ENCODE measurements at places on chromosomes 2 and 18.

GRCh38 chr2:214293593-214293992 lies 117.3 kb upstream of the VWC2L start:
- DNase-seq = no peak

DNA sequence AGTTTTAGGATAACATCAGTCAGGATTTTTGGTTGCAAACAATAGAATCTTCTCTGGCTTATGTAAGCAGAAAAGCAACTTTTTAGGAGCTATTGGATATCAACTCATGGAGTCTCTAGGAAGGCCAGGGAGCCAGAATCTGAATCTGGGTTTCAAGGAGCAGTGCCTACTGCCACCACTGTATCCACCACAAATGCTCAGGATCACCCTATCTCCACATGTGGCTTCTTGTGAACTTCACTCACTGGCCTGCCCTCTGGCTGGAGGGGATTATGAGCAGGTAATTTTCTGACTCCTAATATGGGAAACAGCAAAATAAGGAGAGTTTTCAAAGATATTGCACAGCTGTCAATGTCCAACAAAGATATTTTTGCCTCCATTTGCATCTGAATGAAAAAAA lies 142.9 kb downstream of the PKP4 start:
- no peak for DNase-seq

GRCh38 chr18:74446631-74447403 lies 10.3 kb downstream of the DIPK1C start:
- DNase-seq = no peak

DNA sequence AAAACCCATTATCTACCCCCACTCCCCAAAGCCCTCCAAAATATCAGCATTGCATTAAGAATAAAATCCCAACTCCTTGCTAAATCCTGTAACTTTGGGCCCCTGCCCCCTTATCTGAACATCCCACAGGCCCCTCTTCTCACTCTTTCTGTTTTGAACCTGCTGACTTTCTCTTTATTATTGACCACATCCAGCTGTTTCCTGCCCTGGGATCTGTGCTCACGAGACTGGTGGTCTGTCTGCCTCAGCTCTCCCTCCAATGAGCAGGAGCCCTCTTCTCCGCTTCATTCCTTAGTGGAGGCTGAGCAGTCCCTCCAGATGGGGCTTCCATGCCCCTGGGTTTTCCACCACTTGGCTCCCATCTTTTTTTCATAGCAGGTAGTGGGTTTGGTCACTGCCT lies 116.9 kb downstream of the ACKR3 start:
- no peak for DNase-seq

- DNase-seq = peak; percentile 54
These were observed 55.0 kb downstream of the PKDCC start for GRCh38 chr2:42102591-42103450.

DNA sequence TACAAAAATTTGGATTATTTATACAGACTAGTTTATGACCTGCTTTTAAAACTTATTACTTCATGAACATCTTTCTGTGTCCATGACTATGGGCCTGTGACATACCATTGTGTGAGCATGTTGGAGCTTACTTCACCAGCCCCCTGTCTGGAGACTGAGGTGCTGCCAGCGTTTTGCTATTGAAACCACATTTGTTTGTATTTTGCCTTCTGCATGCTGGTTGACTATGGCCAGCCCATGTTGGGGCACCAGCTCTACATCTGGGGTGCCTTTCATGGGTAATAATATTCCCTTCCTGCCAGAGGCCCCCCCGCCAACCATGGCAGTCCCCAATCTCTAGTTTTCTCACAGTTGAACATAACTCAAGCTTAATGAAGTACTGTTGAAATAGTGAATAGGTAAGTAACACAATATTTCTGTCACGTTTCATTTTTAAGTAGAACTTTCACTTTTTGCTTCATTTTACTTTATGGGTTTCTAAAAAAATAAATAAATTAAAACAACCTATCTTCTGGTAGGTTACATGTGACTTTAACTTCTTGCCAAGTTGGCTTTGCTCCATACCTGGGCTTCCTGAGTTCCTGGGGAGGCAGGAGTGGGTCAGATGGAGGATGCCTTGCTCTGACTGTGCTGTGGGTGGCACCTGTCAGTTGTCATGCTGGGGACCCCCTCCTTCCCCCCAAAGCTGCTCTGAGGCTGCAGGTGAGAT lies 63.9 kb downstream of the DGKD start:
- DNase-seq = no peak

DNA sequence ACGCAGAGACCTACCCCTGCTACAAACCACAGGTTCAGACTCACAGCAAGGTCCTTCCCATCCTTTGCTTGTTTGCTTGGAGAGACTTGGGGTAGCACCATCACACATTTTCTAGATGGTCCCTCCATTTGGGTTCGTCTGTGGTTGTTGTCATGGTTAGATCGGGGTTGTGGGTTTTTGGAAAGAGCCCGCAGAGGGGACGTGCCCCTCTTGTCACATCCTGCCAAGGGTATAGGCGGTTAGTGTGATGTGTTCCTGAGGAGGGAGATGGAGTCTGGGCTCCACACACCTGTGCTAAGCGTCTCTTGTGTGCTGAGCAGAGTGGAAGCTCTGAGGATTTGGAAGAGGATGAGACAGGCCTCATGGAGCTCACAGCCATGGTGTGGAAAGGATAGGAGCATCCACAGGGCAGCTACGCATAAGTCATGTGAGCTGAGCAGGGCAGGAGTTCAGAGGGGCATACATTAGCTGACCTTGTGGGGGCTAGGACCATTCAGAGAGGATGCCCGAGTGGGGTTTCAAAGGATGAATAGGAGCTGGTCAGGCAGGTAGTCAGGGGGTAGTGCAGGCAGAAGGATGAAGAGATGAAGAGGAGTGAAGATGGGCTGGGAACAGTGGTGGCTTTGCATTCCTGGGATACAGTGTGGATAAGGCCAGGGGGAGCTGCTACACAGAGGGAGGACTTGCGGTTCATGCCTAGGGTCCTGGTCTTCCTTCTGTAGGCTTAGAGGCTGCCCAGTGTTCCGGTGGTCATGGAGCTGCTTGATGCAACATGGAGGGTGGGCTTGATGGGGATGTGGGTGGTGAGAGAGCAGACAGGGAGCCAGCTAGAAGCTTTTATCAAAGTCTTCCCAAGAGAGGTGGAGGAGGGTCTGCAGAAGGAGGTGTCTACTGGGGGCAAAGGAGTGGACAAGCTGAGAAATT lies 62.9 kb downstream of the ACKR3 start:
- no peak for DNase-seq

GRCh38 chr2:54330926-54331835 lies 75.2 kb upstream of the TSPYL6 start:
- no peak for DNase-seq

DNA sequence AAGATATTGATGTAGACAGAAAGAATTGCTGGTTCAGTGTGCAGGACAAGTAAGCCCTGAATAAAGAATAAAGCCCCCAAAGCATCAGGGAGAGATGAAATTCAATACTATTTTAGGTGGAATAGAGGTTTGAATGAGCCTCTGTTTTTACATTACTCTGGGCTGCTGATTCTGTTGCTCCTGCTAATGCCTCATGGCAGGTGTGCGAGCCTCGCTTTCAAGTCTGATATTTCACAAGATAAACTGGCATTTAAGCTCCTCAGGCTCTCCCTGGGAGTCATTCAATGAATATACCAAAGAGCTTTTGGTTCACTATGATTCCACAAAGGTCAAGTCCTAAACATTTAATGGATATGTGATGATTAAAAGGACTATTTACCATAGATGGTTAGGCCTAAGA lies 601.0 kb upstream of the SLC39A10 start:
- DNase-seq = no peak

DNA sequence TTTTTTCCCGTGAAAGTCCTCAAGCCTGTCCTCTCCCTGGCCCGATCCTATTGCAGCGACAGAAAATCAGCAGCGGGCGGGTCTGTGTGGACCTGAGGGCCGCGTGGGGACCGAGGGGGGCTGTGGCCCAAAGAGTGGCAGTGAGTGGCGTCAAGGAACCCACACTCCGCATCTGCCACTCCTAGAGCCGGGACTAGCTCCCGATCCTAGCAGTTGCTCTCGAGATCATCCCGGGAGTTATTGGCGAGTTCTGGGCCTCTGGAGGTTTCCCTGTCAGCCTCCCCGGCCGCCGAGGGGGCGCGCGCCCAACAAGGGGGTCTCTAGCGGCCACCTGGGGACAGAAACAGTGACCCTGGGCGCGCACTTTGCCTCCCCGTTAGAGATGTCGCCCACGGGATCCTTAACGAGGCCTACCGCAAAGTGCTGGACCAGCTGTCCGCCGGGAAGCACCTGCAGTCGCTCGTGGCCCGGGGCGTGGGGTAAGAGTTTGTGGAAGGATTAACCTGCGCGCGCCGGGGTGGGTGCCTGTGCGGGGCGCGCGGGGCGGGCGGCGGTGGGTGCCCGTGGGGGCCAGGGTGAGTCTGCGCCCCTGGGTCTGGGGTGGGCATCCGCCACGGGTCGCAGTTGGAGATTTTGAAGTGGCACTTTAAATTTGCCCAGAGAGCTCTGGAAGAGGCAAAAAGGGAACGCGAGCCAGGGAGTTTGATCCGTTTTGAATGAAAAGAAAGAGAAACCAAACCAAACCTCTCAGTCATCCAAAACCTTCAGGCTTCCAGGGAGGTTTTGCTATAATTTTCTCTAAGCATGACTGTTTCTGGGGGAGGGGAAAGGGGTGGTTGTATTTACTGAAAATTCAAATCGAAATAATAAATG lies 3.5 kb downstream of the ADCYAP1 start:
- peak; percentile 3 for DNase-seq

DNA sequence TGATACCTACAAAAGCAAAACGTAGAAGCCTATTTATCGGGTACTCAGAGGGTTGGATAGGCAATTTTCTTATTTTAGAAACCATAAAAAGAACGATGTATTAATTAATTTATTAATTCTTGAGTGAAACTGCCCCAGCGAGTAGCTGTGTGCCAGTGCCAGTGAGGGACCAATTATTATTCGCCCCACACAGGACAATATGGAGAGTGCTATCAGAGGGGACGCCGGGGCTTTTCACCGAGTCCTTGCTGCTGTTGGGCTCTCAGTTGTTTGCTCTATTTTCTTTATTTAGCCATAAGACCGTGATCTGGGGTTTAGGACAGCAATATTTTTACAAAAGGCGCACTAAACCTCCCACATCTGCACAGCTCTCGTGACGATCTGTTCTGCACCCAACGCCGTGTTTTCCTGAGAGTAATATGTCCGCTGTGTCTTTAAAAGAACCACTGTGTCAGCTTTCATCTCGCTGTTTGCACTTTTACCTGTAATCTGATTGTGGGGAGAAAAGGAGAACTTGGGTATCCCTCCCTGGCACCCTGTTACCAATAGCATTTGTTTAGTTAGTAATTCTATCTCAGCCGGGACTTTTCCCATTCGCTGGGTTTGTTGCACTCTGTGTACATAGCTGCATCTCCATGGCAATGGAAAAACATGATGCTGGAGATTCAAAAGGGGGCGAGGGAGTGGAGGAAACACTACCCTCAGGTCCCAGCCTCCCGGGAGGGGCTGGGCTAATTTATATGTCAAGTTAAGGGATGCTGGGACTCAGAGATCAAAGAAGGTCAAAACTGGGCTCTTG lies 30.1 kb upstream of the ZNF516 start:
- DNase-seq = no peak

GRCh38 chr18:13217466-13217961 lies 1.0 kb upstream of the LDLRAD4 start:
- DNase-seq = peak; percentile 40

DNA sequence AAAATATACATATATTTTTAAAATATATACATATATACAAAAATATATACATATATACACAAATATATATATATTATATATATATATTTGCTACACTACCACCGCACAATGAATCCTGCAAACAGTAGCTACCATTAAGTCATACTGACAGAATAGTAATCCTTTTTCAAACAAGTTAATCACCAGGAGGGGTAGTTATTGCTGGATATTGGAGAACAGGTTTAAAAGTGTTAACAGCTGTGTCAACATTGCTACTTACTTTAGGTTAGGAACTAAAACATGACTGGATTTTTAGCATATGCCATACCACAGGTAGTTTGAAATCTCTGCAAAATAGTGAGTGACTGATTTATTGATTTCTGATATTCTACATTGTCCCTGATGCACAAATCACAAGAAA lies 529.1 kb upstream of the CDH7 start:
- DNase-seq = no peak

GRCh38 chr2:239017491-239018098 lies 169.7 kb downstream of the TWIST2 start:
- DNase-seq = no peak

- no peak for DNase-seq
These were observed 30.4 kb downstream of the INPP4A start for GRCh38 chr2:98474979-98475632.

- no peak for DNase-seq
These were observed 794.8 kb downstream of the SATB2 start for GRCh38 chr2:198662905-198663304.

- no peak for DNase-seq
These were observed 25.2 kb downstream of the KIAA2012 start for GRCh38 chr2:202098291-202098690.

DNA sequence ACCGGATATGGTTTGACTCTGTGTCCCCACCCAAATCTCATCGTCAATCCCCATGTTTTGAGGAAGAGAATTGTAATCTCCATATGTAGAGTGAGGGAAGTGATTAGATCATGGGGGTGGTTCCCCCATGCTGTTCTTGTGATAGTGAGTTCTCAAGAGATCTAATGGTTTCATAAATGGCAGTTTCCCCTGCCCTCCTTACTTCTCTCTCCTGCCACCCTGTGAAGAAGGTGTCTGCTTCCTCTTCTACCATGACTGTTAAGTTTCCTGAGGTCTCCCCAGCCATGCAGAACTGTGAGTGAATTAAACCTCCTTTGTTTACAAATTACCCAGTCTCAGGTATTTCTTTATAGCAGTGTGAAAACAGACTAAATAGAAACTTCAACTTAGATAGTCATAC lies 69.5 kb downstream of the SESTD1 start:
- DNase-seq = no peak

DNA sequence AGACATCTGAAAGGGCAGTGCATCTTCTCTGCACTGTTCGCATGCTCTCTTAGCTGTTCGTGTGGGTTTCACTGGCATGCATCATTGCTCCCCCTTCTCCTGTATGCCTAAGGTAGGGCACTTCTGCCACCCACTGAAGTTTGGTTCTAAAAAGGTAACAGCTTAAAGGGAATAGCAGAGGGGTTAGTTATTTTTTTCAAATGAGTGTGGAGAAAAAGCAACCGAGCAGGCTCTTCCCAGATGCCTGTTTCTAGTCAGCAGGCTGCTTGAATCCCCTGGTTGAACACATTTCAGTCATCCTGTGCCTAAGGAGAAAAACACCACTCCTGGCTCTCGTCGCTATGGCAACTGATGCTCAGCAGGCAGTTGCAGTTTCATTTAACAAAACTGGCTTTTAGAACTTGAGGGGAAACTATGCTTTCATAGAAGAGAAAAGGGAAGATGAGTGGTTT lies 69.8 kb upstream of the GALNT3 start:
- DNase-seq = peak; percentile 8

DNA sequence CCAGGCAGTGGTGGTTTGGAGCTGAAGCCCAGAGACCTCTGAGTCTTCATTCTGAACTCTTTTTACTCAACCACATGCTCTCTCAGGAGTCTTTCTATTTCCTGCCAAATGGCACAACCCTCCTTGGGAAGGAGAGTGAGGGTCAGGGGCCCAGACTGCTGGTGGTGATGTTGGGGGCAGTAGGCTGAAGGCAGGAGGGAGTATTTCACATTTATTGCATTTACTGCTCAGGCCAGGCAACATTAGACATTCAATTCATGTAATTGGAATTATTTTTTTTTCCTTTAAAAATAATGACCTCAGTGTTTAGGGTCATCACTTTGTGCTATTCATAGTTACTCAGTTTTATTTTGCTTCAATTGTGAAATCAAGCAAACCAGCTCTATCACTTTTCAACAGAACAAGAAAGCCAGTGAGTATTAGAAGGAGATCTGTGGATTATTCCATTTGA lies 311.3 kb upstream of the NT5C1B start:
- DNase-seq = no peak

- DNase-seq = no peak
These were observed 144.7 kb upstream of the SRD5A2 start for GRCh38 chr2:31725444-31725843.

Data from activated CD4-positive, alpha-beta T cell treated with anti-CD3 and anti-CD28 coated beads, Interleukin-2, amount 50 U/mL, for 16 hours (primary cell).